Left renal pelvis (tissue), 4 donors: ENCODE measurements at places on chromosomes 6 and 20.

DNA sequence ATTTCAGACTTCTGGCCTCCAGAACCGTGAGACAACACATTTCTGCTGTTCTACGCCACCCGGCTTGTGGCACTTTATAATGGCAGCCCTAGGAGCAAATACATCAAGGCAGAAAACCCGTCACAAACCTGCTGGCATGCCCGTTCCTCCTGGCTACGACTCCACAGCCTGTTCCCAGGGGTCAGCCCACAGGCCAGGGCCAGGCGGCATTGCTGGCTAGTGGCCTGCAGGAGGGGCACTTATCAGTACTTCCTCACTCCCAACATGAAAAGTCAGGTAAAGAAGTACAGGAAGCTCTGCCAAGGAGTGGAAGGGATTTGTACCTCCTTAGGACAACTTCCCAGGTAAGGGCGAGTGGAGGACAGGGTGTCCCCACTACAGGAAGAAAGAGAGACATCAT, 223.1 kb upstream of the AGPAT4 start:
- no peak for DNase-seq

DNA sequence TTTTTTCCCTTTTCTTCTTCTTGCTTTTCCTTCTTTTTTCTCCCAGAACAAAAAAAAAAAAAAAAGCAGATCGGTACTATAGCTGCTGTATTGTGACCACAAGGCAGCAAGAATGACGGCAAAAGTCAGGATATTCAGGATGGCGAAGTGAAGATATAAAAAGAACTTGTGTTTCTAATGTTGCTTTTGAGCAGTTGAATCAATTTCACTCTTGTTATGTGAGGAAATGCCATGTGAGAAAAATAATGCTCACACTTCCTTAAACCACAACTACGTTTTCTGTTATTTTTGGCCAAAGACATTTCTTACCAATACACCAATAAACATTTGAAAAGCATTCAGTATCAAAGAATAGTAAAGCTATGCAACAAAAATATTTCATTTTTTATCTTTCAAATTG, 510.5 kb downstream of the HACE1 start:
- no peak for DNase-seq

DNA sequence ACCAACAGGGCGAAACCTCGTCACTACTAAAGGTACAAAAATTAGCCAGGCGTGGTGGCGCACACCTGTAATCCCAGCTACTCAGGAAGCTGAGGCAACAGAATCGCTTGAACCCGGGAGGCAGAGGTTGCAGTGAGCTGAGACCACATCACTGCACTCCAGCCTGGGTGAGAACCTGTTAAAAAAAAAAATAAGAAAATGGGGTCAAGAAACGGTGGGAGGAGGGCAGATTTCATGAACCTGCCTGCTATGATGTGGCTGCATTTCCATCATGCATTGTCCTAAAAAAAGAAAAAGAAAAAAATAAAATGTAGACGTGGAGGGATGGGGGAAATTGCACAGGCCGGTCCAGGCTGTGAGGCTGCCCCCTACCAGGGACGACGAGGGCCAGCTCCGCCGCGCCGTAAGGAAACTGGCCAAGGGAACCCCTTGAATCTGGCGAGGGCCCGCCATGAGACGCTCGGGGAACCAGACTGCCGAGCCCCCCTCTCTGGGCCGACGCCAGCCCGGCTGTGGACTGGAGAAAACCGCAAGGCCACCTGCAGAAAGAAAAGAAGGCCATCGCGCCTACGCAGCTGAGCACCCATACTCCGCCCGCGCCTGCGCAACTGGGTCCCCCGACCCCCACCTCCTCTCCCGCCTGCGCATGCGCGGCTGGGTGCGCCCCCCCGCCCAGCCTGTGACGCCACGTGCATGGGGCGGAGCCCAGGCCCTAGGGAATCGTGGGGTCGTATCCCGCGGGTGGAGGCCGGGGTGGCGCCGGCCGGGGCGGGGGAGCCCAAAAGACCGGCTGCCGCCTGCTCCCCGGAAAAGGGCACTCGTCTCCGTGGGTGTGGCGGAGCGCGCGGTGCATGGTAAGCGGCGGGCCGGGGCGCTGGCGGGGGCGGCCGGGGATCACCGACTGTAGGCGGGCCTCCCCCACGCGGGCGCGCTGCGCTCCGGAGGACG, at the start of gene ENTPD6:
Gene ENTPD6, plus strand, starts transcription at position 699 of the 948 bp plus-strand sequence. CDS start 10,825 bp downstream, outside the sequence.
- peak; percentile 79 for DNase-seq

DNA sequence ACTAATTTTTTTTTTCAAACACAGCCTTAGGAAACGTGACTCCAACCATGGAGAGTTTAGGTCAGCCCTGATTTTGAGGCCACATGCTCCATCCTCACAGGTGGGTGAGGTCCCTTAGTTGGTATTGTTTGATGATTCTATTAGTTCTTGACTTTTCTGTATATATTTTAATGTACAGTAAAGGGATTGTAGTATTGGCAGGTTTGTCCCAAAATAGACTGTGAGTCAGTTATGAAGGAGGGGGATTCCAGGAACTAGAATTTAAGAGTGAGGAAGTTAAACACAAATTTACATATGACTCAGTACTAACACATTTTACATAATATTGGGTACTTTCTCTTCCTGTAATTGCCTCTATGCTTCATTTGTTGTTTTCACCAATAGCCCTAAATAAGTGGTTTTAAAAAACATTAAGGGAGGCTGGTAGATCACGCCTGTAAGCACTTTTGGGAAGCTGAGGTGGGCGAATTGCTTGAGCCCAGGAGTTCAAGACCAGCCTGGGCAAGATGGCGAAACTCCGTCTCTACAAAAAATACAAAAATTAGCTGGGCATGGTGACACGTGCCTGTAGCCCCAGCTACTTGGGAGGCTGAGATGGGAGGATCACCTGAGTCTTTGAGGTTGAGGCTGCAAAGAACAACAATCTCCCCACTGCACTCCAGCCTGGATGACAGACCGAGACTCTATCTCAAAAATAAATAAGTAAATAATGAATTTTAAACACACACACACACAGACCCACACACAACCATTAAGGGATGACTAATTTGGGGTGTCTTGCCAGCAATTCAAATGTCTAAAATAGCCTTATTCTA, 81.8 kb downstream of the SGK1 start:
- DNase-seq = no peak

- no peak for DNase-seq
Observed at GRCh38 chr6:3013486-3013885, 13.8 kb downstream of the NQO2 start.

- DNase-seq = no peak
Observed at GRCh38 chr20:15138548-15139126, 801.2 kb upstream of the FLRT3 start.

DNA sequence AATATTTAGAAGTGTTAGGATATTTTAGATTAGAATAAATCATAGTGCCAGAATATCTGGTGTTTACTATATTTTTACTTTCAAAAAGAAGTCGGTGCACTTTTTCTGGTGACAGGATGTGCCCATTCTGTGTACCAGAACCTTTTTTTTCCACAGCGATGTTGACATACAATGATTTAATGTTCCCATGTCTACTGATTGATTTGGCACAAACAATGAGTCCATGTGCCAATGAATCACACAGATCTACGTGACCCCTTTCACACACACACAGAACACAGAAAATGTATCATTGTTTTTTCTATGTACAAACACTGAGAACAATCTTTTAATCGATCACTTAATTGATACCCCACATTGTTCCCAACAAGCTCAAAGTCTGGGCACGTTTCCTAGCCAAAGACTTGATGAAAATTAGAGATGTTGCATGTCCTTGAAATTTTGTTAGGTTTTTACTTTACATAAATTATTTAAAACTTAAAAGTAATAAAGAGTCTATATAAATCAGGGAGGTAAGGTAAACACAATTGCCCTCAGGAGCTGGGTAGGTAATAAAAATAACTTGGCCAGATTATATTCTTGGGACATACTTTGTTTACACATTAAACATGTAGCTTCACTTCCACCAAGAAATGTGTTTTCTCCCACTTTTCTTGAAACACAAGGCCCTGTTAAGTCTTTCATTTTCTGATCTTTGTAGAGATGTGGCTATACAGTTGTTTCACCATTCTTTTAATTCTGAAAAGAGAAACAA, 36.4 kb upstream of the SOX4 start:
- DNase-seq = no peak

- DNase-seq = no peak
Observed at GRCh38 chr20:36370991-36371790, 65.1 kb downstream of the DLGAP4 start.

DNA sequence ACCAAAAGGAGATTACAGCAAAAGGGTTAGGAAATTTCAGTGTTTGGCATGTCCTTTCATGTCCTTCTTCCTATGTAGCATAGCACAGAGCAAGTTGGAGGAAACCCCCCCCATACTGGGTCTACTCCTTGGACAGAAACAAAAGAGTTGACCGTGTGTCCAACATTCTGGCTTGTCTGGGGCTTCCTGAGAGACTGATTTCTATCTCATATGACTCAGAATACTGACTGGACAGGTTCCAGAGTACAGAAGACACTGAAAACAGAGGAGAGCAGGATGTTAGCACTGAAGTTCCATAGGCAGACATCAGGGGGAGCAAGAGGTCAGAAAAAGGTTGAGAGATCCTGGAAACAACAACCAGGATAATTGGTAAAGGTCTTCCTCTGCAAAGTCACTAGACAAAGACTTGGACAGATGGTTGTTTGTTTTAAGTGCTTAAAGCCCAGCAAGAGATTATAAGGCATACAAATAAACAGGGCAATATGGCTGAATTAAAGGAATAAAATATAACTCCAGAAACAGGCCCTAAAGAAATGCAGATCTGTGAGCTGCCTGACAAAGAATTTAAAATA, 48.4 kb downstream of the USP49 start:
- peak; percentile 37 for DNase-seq

- peak; percentile 47 for DNase-seq
Observed at GRCh38 chr20:57089699-57090144, 176.7 kb downstream of the BMP7 start.

- DNase-seq = no peak
Observed at GRCh38 chr6:136783495-136784270, 8.6 kb downstream of the MAP3K5 start.

DNA sequence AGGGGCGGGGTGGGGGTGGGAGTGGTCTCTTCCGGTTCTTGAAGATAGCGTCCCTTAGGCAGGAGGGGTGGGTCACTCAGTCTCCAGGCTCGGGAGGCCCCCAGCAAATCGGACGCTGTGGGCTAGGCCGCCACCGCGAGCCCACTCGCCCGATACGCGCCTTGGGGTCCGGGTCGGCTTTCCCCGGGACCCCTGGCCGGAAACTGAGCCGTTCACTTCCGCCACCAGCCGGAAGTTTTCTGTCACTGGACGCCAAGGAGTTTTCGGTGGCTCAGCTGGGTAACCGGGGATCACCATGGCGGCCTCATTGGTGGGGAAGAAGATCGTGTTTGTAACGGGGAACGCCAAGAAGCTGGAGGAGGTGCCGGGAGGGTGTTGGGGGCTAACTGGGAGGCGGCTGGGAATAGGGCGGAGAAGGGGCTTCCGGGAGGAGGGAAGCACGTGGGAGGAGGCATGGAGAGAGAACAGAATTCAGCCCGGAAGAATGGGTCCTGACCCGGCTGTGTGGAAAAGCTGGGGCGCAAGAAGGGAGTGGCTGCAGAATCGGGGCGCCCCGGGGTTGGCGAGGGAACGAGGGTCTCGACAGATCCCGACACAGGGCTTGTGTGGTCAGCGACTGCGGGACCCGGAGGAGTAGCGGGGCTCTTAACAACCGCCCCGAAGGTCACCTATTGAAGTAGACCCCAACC, at the start of gene ITPA:
Gene ITPA, plus strand, starts transcription at position 242 of the 689 bp plus-strand sequence. Its CDS starts 54 bp downstream, at position 296.
- no peak for DNase-seq

- DNase-seq = no peak
Observed at GRCh38 chr6:1849691-1850090, 240.0 kb downstream of the FOXC1 start.

- no peak for DNase-seq
Observed at GRCh38 chr6:163092876-163093275, 321.6 kb upstream of the QKI start.

- DNase-seq = no peak
Observed at GRCh38 chr20:45070932-45071632, 29.8 kb downstream of the KCNS1 start.

DNA sequence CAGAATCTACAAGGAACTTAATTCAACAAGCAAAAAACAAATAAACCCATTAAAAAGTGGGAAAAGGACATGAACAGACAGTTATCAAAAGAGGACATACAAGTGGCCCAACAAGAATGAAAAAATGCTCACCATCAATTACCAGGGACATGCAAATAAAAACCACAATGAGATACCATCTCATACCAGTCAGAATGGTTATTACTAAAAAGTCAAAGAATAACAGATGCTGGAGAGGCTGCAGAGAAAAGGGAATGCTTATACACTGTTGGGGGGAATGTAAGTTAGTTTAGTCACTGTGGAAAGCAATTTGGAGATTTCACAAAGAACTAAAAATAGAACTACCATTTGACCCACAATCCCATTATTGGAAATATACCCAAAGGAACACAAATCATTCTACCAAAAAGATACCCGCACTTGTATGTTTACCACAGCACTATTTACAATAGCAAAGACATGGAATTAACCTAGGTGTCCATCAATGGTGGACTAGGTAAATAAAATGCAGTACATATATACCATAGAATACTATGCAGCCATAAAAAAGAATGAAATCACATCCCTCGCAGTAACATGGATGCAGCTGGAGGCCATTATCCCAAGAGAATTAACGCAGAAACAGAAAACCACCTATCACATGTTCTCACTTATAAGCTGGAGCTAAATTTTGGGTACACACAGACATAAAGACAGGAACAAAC, 48.4 kb downstream of the RNGTT start:
- no peak for DNase-seq

GRCh38 chr6:14320332-14320731, 202.8 kb downstream of the CD83 start:
- no peak for DNase-seq

GRCh38 chr6:140182821-140183220, 808.4 kb upstream of the CITED2 start:
- no peak for DNase-seq

- DNase-seq = no peak
Observed at GRCh38 chr6:165668951-165669350, 5.9 kb upstream of the PDE10A start.

- DNase-seq = no peak
Observed at GRCh38 chr6:105269390-105269789, 89.6 kb upstream of the POPDC3 start.

DNA sequence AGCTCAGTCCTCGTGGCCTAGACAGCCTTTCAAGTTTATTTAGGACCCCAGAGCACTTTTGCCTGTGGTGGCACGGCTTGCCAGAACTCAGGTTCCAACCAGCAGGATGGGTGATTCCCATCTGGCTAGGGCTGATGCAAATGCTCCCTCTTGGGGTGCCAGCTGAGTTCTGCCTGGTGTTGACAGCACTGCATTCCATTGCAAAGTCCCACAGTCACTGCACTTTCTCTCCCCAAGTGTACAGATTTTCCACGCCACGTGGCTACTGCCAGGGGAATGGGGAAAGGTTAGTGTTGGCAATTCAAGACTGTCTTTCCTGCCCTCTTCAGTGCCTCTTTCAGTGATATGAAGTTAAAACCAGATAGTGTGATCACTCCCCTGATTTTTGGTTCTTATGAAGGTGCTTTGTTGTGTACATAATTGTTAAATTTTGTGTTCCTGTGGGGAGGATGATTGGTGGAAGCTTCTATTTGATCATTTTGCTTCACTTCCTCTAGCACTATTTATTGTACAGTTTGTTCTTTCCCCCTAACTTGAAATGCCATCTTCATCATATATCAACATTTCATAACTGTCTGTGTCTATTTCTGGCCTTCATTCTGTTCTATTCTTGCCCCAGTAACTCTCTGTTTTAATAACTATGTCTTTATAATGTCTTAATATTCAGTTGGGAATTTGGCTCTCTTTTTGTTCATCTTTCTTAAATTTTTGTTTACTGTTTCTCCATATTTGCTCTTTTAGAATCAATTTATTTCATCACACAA, 86.2 kb downstream of the CFAP61 start:
- no peak for DNase-seq
